IPS-NIHi11 (cell line): ENCODE measurements at places on chromosomes 4 and X.

- DNase-seq = no peak
These were observed 37.4 kb downstream of the TENM3 start for GRCh38 chr4:182280436-182281111.

DNA sequence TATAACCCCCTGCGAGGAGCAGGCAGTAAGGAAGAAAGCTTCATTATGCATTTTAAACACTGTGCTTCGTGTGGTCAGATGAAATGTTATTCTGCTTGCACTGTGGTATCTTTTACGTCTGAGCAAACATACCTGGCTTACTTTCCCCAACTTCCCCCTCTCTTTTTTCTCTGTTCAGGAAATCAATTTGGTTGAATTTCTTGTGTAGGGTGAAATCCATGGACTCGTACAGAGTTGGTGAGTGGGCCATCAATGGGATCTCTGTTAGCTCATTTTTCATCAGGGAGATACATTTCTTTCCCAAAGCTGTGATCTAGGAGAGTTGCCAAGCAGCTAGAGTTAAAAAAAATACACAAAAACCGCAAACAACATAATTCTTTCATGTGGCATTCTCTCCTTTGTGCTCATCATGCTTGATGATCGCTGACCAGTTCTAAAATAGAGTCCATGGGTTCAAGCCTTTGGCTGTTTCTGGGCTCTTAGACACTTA is 98.5 kb downstream of the FRAS1 start:
- DNase-seq = no peak

DNA sequence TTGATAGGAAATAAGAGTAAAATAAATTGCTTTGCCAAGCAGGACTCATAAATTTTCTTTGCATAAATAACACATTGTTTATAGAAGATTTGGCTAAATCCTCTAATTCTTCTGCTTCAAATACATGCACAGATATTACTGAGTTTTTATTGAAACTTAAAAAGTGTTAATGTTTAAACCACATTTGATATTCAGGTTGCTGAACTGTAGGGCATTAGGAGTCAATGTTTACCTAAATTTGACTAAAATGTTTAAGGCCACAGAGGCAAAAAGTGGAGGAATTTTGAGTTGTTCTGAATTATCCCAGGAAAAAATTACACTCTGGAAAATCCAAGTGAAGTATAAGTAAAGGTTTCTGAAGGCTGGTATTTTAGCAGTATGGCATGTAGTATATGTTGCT is 78.7 kb downstream of the FIP1L1 start:
- no peak for DNase-seq

DNA sequence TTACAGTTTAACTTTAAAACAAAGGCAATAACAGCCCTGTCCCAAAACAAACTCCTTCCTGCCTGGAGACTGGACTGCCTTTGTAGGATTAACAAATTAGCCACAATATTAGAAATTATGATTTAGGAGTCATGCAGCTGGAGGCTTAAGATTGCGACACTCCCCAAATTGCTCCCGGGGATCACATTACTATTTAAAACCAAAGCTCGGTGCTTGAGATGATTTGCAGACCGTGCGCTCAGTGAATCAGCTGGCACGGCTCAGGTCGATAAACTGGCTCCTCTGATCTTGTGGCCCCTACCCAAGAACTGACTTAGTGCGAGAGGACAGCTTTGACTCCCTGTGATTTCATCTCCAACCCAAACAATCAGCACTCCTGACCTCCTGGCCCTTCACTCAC is 829.3 kb downstream of the NLGN4X start:
- no peak for DNase-seq

DNA sequence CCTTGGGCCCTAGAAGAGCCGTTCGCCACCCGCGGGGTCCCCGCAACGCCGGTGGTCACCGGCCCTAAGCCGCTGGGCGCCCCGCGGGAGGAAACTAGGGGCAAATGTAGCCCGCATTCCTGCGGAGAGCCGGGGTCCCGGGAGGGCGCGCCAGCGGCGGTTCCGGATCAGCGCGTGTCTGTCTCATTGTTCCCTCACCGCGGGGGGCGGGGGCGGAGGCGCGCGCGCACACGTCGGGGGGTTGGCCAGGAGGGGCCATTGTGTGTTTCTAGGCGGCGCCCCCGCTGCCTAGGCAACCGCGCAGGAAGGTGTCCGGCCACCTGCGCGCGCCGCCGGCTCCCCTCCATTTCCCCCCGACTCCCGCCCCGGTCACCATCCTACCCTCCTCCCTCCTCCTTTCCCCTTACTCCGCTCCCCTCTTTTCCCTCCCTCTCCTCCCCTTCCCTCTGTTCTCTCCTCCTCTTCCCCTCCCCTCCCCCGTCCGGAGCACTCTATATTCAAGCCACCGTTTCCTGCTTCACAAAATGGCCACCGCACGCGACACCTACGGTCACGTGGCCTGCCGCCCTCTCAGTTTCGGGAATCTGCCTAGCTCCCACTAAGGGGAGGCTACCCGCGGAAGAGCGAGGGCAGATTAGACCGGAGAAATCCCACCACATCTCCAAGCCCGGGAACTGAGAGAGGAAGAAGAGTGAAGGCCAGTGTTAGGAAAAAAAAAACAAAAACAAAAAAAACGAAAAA is 789 bp upstream of the DDX3X start:
- peak; percentile 78 for DNase-seq

DNA sequence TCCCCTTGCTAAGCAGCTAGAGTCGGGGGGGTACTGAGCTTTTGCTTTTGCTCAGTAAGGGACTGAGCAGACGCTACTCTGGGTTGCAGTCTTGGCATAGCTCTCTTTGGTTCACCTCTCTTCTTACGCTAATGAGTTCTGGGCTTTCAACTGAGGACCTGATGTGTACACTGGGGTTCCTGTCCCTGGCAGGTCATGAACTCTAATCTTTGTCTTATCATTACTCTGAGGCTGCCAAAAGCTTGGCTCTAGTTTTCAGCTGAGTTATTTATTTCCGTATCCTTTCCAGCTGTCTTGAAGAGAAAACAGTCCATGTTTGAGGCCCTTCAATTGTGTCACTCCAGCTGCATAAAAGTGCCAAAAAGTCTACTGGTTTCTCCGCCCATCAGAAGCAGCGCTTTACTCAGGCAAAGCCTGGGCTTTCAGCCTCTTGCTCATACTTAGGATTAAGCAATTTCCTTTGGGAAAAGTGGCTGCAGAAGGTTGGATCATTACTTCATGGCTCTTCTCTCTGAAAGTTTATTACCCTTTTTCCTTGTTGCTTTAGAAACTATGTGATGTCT is 121.0 kb upstream of the STOX2 start:
- DNase-seq = peak; percentile 41

DNA sequence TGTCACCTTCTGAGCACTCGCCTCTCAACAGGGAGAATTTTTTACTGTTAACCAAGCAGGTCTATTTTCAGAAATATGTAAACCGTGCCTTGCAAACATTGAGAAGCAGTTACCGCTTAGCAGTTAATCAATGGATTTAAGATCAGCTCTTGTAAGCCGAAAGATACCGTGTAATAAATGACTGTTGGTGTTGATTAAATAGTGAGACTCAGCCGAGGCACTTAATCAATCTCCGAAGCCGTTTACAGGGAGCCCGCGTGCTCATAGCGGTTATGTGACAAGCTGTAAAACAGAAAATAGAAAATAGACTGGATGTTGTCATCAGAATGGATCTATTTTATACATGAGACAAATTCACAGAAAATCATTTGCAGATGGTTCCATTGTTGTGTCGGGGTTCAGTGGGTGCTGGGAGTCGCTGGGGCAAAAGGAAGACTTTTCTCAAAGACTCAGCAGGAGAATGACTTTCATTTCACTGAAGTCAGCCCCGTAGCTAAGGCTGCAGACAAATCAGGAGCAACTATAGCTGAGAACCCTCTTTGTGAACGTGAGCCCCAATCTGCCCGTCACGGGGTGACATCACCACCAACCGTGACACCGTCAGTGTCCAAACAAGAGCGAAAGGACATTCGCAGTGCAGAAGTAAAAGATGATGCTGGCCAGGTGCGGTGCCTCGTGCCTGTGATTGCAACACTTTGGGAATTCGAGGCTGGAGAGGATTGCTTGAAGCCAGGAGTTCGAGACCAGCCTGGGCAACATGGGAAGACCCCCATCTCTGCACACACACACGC is 275.3 kb downstream of the CRLF2 start:
- no peak for DNase-seq

DNA sequence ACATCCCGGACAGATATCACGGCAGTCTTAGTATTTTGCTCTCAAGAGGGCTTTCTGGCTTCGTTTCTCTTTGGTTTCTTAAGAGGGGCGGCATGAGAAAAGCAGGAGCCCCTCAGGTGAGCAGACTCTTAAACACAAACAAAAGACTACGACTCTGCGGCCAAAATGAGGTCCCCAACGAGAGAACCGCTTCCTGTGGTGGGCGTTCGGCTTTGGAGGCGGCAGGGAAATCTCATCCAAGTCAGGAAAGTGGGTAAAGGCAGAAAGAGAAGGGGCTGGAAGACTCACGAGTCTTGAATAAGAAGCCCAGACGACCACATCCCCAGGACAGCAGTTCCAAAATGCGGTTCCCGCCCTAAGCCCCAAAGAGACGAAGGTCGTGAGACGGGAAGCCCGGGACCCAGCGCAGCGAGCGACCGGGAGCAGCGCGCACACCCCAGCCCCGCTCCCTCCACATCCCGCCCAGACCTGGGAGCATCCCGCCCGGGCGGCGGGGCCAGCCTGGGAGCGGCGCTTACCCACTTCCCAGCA is 409 bp downstream of the UGDH start:
- DNase-seq = peak; percentile 86

GRCh38 chrX:26581091-26581490 is 365.1 kb downstream of the MAGEB5 start:
- DNase-seq = no peak

DNA sequence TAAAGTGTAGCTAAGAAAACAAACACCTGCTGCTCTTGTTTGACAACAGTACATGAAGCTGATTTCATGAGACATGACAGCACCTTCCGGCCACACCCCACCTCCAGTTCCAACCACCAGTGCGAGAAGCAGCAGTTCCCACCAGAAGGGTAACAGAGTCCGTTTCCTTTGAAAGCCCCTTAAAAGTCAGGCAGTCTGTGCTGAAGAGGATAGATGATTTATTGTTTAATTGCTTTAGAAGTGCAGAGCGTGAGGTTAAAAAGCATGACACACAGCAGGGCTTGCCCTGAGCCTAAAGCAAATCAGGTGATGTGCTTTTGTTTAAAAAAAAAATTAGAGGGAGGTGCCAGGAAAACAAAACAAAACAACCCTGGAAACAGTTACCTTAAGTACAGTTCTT is 82.6 kb downstream of the HADH start:
- DNase-seq = no peak

GRCh38 chr4:8171266-8171665 is 12.7 kb upstream of the ABLIM2 start:
- DNase-seq = no peak

DNA sequence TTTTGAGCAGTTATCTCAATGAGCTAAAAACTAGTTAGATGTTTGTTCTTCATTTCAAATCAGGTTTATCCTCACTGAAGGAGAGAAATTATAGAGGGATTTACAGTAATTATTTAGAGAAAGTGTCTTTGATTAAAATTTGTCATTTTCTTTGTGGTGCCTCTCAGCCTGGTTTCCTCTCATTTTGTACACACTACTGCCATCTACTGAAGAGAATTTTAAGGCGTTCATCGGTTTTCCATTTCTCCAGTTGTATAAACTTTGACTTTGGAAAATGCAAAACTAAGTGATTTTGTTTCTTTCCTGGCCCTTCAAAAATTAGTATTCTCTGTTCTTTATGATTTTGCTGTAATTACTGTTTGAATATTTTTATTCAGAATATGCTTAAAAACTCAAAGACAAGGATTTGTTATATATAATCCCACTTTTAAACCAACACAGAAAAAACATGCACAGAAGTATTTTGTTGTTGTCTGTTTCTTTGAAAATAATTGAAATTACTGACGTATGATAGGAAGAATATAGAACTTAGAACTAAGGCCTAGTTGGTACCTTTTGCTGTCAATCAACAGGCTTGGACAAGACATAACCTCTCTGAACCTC is 34.4 kb upstream of the ANXA3 start:
- peak; percentile 32 for DNase-seq

DNA sequence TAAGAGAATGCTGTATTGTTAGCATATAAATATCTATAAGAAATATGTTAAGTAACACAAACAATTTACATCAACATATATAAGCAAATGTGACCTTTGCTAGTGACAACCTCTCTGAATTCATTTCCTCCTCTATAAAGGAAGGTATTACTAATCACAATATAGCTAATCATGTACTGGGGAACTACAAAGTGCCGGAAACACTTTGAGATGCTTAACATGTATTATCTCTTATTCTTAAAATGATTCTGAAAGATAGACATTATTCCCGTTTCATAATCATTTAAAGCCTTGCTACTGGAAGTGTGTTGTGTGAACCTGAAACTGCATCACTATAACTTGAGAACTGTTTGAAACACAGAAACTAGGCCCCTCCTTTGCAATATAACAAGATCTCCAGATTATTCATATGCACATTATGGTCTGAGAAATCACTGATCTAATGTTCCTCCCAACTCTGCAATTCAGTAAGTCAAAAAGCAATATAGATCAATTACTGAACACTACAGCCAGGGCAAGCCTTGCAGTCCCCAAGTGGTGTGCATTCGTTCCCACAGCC is 54.0 kb downstream of the KLHL8 start:
- DNase-seq = no peak

DNA sequence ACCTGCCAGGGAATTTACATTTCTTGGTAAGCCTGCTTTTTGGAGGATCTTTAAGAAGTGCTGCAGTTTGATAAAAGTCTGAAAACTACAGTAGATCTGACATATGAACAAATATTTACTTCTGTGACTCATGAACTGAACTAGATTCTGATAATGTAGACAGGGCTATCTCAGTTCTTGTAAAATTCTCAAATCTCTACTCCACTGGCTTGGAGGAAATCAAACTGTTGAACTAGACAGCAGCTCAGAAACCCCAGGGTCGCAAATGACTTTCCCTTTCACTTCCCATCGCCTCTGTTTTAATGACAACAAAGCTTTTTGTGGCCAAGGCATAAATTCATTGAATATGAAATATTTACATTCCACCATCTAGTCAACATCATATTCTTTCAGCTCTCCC is 15.4 kb upstream of the OCIAD1 start:
- DNase-seq = no peak

- no peak for DNase-seq
These were observed 12.3 kb downstream of the PDGFC start for GRCh38 chr4:156959298-156959702.

- no peak for DNase-seq
These were observed 6.4 kb downstream of the MTM1 start for GRCh38 chrX:150574559-150575418.

DNA sequence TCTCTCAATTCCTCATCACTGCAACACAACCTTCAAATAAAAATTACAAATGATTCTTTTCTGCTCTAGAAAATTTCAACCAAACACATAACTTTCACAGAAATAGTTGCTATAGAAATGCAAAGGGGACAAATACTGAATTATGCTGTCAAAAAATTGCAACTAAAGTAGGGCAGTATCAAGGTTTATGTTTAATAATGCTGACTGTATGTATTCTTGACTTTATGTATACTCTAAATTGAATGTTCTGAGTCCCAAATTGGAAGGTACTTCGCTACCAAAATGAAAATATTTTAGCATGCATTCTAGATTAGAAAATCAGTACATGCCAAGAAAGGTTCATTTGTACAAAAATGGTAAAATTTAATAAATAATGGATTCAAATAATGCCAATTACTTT is 237.3 kb upstream of the TET2 start:
- no peak for DNase-seq

GRCh38 chrX:134570899-134571298 is 87.4 kb downstream of the PLAC1 start:
- DNase-seq = no peak
